ENCODE measurements at places on chromosomes 12 and 14. TPM values are rescaled to one million over a fixed set of nuclear protein-coding genes. Genes with fewer than 3 reads are reported as not detected.

Gene CCDC38
- total RNA-seq: not detected

Gene PRR4
- 1.2 TPM for total RNA-seq

Gene ZNF891
- 0.89 TPM for total RNA-seq

Gene LGALS3
- 22.9 TPM for total RNA-seq

Gene RNF212B
- total RNA-seq: not detected

Gene C1S
- total RNA-seq: 431 TPM

Gene CEP83
- total RNA-seq: 16.5 TPM

Gene OLR1
- total RNA-seq: 0.23 TPM
